ENCODE measurements at places on chromosomes 6 and 20.

DNA sequence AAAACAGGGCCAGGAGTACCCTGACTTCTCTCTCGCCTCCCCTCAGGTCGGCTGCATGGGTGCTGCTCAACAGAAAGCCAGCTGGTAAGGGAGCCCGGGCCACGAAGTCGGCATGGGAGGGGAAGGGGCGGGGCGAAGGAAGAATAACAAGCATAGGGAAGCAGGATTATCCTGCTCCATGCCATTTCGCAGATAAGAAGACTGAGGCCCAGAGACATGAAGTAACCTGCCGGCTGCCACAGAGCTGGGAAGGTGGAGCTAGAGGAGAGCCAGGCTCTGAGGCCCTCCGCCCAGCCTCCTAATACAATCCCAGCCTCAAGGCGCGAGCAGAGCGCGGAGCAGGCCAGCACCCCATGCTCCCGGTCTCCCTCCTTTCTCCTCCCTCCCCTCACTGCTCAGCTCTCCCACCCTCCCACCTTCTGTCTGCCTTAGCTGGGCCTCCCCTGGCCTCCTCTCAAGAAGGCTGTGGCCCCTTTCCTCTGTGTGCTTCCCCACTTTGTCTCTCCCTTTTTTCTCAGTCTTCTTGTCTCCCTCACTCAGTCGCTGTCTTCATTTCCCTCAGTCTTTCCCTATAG, 13.2 kb upstream of the HMGA1 start:
- DNase-seq: no peak

- DNase-seq: no peak
Observed at GRCh38 chr6:48750861-48751260, 639.9 kb upstream of the PTCHD4 start.

- no peak for DNase-seq
Observed at GRCh38 chr6:169248521-169248971, 5.1 kb downstream of the THBS2 start.

GRCh38 chr6:22392711-22393110, 95.9 kb upstream of the PRL start:
- no peak for DNase-seq

DNA sequence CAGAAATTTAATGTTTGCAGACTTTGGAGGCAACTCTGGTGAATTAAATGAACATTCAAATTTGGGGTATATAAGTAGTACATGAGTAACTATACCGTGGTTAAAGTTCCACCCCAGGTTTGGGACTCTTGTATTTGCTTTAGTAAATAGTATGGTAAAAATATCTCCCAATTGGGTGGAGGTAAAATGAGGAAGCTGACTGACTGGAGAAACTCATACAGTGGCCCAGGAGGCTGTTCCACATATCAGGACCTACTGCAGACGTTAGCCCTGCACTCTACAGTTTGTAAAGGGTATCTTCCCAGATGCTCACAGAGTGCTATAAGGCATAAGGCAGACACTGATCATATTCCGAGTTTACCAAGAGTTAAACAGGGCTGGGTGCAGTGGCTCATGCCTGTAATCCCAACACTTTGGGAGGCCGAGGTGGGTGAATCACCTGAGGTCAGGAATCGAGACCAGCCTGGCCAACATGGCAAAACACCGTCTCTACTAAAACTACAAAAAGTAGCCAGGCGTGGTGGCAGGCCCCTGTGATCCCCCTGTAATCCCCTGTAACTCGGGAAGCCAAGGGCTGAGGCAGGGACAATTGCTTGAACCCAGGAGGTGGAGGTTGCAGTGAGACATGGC, 53.7 kb downstream of the CPXM1 start:
- DNase-seq: no peak

DNA sequence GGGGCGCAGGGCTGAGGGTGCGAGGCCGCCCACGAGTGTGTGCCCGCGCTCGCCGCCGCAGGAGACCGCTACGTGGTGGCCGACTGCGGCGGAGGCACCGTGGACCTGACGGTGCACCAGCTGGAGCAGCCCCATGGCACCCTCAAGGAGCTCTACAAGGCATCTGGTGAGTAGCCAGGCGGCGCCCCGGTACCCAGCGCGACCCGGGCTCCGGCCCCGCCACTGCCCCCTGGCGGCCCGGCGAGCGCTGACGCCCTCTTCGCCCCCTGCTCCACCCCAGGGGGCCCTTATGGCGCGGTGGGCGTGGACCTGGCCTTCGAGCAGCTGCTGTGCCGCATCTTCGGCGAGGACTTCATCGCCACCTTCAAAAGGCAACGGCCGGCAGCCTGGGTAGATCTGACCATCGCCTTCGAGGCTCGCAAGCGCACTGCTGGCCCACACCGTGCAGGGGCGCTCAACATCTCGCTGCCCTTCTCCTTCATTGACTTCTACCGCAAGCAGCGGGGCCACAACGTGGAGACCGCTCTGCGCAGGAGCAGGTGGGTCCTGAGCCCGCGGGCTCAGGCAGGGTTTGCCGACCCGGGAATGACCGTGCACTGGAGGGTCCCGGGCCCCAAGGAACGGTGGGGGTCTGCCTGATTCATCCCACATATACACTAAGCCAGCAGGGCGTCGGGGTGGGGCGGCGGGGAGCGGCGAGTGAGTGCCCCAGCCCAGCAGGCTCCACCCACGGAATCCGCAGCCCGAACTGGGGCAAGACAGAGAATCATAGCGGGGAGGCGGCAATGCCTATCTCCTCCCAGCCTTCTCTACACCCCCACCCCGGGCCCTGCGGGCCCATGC, 17.4 kb downstream of the HSPA12B start:
- peak; percentile 77 for DNase-seq

DNA sequence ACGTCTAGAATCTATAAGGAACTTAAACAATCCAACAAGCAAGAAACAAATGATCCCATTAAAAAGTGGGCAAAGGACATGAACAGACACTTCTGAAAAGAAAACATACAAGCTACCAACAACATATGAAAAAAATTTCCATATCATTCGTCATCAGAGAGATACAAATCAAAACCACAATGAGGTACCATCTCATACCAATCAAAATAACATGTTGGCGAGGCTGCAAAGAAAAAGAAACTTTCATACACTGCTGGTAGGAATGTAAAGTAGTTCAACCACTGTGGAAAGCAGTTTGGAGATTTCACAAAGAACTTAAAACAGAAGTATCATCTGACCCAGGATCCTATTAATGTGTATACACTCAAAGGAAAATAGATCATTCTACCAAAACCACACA, 243.9 kb upstream of the RUNX2 start:
- DNase-seq: no peak

DNA sequence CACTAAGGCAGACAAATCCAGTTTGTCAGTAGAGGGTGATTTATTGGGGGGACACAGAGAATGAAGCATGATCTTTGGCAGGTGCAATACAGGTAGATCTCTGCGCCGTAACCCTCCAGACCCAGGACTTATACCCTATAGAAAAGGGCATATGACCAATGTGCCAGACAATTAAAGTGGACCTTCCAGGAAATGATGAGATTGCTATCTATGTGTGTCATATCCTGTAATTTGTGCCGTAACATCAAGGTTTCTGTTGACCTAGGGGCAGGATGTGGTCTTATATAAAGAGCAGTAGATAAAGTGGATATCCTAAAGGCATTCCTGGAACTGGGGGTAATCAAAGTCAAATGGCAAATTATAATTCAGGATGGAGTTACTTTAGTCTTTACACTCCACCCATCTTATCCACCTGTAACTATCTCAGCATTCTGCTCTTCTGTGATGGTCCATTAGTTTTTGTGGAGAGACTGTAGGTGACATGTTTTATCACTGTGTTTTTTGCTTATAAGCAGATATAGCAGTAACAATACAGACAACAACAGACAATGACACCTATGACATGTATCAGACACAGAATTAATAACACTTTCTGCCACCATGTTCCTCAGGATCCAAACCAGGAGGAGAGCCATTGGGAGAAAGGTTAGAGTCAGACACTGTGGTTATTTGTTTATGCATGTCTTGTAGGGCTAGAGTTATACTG, 43.1 kb upstream of the ZNF337 start:
- DNase-seq: no peak

DNA sequence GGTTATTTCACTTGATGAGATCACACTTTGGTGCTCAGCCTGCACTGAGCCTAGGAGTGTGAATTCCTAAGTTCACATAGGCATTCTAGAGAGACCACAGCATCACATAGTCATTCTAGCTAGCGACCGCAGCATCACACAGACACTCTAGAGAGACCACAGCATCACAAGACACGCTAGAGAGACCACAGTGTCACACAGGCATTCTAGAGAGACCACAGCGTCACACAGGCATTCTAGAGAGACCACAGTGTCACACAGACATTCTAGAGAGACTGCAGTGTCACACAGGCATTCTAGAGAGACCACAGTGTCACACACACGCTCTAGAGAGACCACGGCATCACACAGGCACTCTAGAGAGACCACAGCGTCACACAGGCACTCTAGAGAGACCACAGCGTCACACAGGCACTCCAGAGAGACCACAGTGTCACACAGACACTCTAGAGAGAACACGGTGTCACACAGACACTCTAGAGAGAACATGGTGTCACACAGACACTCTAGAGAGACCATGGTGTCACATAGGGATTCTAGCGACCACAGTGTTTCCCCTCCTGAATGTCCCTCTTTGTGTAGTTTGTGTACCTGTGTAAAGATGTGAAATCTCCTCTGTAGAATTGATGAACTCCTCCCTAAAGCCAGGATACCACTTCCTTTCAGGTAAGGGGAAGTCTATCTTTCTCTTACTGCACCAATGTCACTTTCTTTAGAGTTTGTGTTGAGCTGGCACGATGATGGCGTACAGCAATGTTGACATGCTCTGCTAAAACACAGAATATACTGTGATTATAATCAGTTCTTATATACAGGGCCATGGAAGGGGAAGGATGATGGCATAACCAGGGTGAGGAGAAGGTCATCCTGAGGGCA, 169.4 kb downstream of the ZDHHC14 start:
- DNase-seq: no peak

All from GM13977 (cell line).